MCF 10A (cell line): ENCODE measurements at places on chromosomes 13 and 19.

- no peak for DNase-seq
Observed at GRCh38 chr13:101204270-101205020, 211.9 kb downstream of the NALCN start.

DNA sequence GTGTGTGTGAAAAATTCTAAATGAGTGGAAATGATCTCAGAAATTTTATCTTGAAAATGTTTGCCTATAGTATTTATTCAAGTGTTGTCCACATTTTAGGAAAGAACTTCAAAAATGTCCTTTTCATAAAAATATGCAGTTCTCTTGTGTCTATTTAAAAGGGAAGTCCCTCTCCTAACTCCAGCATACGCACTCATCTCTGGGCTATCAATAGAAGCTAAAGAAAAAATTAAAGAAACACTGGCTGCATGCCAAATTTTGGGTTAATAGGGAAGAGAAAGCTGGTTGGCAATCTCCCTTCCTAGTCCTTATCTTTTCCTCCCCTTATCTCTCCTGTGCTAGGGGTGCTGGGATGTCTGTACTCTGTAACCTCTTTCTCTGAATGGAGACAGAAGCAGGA, 313.3 kb downstream of the ENOX1 start:
- DNase-seq, result no peak

- DNase-seq, result no peak
Observed at GRCh38 chr13:35914662-35915061, 216.5 kb downstream of the DCLK1 start.

GRCh38 chr13:51688937-51689662, 104.8 kb downstream of the WDFY2 start:
- no peak for DNase-seq

DNA sequence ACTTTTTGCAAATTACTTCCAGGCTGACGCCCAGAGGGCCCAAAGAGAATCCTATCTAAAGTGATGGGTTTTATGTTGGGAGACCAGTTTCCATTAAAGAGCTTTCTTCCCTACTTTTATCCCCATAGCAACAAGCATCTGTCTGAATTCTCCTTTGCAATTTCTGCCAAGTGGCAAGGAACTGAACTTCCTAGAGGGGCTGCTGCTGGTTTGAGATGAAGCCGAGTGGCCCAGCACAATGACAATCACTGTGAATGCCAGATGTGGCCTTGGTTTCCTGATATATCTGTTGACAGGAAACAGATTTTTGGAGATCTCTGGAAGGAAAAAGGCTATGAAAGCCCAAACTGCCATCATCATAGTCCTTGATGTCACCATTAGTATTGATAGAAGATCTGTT, 198.6 kb downstream of the OXGR1 start:
- DNase-seq, result no peak

- DNase-seq, result peak; percentile 95
Observed at GRCh38 chr13:106318941-106319411, 216.5 kb downstream of the EFNB2 start.
